ENCODE measurements at places on chromosomes 4 and X.

- no peak for DNase-seq
Observed at GRCh38 chr4:42633605-42634388, 23.1 kb downstream of the ATP8A1 start.

DNA sequence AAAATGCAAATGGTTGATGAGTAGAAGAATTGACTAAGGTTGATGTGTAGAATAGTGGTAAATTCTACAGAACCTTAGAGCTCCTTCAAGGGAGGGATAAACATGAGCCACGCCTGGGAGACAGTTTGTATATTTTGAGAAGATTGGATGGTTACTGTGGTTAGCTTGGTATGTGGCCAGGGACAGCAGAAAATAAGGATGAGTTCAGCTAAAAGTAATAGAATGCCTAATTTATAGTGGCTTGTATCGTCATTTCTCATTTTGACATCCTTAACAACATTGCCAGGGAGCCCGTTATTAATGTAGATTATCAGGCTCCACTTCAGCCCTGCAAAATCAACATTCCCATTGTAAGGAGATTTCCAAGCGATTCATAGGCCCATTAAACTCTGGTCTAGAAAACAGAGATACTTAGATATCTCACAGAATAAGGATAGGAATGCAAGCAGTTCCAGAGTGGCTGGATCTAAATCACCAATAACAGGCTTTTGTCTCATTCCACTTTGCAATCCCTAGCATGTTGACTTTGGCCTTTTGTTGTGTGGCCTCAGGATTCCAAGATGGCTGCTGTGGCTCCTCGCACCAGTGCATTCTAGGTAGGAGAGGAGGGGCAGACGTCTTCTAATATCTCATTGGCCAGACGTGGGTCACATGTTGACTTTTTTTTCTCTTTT lies 6.4 kb upstream of the PTTG2 start:
- no peak for DNase-seq

- no peak for DNase-seq
Observed at GRCh38 chrX:12297353-12297752, 159.1 kb downstream of the FRMPD4 start.

- no peak for DNase-seq
Observed at GRCh38 chr4:8308856-8309771, 39.6 kb downstream of the HTRA3 start.

- no peak for DNase-seq
Observed at GRCh38 chr4:47615385-47615784, 130.3 kb downstream of the ATP10D start.

DNA sequence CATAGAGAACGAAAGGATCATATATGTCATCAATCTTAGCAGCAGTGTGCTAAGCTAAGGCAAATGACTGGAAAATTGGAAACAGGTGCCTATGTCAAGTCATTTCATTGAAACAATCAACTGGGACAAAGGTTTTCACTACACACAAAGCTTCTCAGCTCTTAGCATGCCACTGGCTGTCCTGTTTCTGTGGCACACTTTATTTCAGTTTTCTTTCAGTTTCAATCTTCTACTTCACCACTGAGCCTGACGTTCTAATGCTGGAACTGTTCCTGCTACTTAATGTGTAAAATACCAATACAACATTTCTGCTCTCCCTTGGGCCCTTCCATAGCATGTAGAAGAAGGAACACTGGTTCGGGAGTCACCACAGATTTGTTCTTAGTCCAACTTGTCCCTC lies 378.3 kb upstream of the FMR1 start:
- no peak for DNase-seq

DNA sequence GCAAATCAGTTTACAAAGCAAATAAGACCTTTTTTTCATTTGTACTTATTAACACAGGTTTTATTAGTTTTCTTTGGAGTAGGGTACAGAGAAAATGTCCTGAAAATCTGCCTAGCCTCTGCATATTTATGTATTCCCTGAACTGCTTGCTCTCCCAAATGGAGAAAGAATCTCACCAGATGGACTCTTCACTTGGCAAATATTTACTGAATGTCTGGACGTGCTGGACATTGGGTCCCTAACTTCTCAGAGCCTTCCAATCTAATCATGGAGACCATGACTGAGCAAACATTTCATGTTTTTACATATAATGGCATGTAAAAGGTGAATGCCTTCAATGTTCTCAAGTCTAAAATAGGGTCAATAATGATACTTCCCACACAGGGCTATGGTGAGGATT lies 126.0 kb downstream of the CHRDL1 start:
- DNase-seq: no peak

- DNase-seq: no peak
Observed at GRCh38 chr4:110196206-110196870, 2.1 kb downstream of the ELOVL6 start.

GRCh38 chr4:3404546-3404945 lies 37.2 kb upstream of the HGFAC start:
- DNase-seq: no peak

DNA sequence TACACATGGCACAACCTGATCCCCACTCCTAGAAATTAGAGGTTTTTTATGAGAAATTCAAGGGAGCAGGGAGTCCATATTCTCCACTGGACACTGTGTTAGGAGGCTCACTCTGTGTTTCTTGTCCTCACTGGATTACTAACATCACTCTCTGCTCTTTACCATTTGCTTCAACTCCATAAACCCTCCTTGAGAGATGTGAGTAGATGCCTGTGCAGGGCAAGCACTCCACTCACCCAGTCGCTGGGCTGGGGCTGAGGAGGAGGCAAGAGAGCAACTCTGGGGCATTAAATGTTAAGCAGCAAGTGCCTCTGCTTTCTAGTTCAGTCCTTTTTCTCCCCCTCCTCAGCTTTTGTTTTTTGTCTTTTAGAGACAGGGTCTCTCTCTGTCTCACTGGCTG lies 115.1 kb downstream of the LARP7 start:
- no peak for DNase-seq
